ENCODE measurements at places on chromosomes 13 and 19.

GRCh38 chr13:22915442-22916082 is 265.2 kb upstream of the SGCG start:
- DNase-seq, result peak; percentile 63

DNA sequence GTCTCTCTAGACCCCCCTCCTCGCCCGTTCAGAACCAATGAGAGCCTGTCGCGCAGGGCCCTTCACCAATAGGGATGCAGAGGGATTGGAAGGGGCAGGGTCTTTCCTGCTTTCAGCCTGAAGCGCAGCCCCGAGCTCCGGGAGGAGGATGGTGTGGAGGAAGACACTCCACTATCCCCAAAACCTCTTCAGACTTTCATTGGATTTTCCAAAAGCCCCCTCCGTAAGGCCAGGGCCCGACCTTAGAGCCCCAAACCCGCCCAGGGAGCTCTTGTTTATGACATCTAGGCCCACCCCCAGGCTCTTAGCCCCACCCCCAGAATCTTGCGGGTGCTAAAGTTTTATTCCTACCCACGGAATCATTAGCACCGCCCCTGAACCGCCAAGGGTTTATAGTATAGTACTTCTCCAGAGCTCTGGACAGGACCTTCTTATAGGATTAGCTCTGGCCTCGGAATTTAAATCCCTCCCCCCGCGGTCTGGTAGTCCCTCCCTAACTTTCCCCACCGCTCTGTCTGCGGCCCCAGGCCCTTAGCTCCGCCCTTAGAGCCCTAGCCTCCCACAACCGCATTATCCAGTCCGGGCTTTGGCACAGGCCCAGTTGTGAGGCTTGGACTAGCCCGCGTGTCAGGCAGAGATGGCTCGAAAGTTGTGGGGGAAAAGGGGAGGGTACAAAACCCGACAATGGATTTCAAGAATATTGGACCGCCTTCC is 6.6 kb upstream of the EML2 start:
- DNase-seq, result peak; percentile 91

- peak; percentile 90 for DNase-seq
Observed at GRCh38 chr13:30802953-30803478, 67.7 kb downstream of the ALOX5AP start.

DNA sequence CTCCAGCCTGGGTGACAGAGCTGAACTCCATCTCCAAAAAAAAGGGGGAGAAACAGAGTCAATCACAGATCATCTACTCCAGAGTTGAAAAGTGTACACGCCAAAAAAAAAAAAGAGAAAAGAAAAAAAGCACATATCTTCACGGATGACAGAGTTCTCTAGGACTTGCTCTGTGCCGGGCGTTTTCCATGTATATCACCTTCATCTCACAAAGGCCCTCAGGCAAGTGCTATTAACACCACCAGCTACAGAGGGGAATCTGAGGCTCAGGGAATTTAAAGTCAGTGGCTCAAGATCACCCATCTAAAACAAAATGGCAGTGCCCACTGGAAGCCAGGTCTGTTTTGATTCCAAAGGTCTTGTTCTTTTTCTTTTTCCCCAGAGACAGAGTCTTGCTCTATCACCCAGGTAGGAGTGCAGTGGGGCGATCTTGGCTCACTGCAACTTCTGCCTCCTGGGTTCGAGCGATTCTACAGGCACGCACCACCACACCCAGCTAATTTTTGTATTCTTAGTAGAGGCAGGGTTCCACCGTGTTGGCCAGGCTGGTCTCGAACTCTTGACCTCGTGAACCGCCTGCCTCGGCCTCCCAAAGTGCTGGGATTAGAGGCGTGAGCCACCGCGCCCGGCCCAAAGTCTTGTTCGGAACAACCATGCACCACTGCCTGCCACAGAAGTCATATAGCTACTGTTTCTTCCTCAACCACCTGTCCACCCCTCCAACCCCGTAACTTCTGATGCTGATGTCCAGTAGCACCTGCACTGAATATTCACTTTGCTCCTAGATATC is 42.2 kb downstream of the SAE1 start:
- DNase-seq, result no peak

DNA sequence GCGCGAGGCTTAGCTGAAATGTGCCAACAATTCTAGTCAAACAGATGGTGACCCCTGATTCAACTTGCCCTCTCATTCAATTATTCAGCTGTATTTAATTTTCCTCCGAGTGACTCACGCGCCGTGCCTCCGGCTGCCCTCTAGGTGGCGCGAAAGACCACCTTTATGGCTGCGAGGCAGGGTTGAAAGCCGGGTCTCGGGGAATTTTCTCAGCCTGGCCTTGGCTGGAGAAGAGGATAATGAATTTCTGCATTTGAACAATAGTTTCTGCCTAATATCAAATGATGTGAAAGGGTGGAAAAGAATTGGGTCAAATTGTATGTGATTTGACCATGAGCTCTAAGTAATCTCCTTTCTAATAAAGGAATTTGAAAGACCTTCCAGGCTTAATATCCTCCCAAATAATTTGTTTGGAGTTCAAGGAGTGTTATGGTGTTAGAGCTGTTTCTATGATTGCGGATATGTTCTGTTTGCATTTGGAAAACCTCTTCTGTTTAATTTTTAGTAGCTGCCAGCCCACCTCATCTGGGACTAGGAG is 310.9 kb downstream of the ZNF536 start:
- peak; percentile 52 for DNase-seq

GRCh38 chr19:5646703-5647102 is 23.8 kb downstream of the SAFB start:
- no peak for DNase-seq

DNA sequence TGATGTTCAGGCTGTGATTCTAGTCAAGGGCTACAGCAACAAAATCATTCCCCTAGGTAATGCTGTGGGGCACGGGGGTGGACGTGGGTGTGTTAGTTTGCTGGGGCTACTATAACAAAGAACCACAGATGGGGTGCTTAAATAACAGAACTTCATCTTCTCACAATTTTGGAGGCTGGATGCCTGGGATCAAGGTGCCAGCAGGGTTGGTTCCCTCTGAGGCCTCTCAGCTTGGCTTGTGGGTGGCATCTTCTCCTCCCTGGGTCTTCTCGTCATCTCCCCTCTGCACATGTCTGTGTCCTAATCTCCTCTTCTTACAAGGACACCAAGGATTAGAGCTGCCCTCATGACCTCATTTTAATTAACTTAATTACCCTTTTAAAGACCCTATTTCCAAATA is 114.9 kb downstream of the ESD start:
- DNase-seq, result no peak

DNA sequence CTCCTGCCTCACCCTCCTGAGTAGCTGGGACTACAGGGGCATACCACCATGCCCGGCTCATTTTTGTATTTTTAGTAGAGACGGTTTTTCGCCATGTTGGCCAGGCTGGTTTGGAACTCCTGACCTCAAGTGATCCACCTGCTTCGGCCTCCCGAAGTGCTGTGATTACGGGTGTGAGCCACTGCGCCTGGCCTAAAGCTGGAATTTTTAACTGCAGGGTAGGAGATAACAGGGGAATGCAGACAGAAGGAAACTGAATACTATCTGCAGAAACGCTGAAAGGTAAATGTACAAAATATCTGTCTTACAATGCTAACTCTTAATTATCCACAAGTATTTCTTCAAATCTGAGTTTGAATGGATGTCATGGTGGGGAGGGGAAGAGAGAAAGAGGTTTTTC is 13.8 kb downstream of the TMTC4 start:
- DNase-seq, result no peak

- DNase-seq, result no peak
Observed at GRCh38 chr19:55931936-55932386, at the start of gene NLRP13. Gene NLRP13, minus strand, starts transcription at chr19:55932336. Its CDS starts 25 bp downstream, at chr19:55932311.

DNA sequence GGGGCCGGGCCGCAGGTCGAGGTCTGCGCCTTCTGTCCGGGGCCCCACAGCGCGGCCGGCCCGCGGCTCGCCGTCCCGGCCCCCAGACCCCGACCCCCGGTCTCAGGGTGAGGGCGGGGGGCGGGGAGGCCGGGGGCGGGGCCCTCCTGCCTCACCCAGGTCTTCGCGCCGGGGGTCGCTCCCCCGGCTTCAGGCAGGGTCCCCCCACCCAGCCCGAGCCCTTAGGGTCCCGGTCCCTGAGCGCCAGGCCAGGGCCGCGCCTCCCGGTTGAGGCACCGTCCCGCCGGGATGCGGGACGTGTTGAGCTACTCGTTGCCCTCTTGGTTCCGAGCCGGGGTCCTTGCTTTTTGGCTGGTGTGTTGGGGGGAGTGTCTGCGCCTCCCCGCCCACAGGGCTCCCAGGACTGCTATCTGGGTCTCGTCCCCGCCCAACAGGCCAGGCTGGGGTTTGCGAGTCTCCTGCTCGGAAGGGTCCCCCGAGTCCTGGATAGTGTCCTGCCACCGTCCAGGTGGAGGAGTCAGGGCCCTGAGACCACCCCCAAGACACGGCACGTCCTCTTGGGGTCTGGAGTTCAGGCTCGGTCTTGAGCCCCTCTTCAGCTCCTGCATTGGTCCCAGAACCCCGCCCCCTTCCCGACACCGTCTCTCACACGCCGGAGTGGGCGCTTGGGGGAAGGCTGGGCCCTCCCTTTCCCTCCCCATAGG is 452 bp downstream of the PIAS4 start:
- peak; percentile 31 for DNase-seq

DNA sequence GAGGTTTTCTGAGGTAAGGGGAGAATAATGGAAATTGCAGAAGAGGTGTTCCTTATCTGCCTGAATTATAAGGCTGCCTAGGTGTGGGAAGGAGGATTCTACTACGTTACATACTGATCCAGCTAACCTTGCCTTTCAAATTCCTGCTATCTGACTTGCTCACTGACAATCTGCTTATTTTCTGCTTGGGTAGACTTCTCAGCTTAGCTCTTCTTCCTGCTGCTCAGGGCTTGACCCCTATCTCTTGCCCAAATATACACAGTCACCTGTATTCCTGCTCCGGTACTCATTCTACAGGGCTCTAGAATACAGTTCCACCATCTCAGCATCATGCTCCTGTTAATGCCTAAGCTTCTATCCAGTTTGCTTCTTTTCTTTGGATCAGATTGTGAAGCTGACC is 1607.6 kb downstream of the OLFM4 start:
- DNase-seq, result no peak

DNA sequence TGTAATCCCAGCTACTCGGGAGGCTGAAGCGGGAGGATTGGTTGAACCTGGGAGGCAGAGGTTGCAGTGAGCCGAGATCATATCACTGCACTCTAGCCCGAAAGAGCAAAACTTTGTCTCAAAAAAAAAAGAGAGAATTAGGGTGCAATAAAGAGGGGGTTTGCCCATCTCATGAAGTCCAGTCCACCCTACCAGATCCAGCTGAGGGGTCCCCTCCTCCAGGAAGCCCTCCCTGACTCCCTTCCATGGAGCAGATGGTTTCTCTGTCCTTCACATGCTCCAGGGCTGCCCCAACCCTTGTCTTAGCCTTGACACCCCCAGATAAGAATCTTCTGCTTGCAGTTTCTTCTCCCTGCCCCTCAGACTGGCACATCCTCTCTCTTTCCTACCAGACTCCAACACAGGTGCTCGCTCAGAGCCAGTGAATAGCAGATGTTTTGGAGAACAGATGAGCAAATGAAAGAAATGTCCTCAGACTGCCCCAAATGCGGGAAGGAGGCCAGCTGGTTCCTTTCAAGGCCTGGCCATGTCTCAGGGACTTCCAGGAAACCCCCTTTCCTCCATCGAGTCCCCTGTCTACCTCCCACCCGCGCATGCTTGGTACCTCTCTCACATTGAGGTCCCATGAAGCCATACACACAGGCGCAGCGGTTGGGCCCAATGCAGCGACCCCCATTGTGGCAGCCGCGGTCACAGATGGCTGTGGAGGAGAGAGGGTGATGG is 5.0 kb downstream of the FBN3 start:
- DNase-seq, result no peak

- DNase-seq, result no peak
Observed at GRCh38 chr13:49071341-49071937, 95.7 kb downstream of the FNDC3A start.

GRCh38 chr13:46062185-46062584 is 9.6 kb upstream of the ZC3H13 start:
- peak; percentile 1 for DNase-seq

- peak; percentile 59 for DNase-seq
Observed at GRCh38 chr19:45117167-45117594, 24.2 kb downstream of the PPP1R37 start.

DNA sequence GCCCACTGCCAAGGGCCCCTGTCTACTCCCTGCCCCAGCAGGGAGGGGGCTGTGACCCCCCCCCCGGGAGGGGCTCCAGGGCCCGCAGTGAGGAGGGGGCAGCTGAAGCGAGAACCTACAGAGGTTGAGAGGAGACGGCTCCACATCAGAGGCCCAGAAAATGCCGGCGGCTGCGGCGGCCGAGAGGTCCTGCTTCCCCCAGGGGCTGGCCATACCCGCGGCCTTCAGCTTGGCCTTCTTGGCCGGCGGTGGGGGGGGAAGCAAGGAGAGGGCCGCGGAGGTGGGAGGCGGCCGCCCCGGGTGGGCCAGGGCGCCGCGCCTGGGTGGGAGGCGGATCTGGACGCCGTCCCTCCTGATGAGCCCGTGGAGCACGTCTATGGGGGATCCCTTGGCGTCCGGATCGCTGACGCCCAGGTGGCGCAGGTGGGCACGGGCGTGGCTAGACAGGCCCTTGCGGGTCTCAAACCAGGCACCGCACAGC is 9.2 kb upstream of the AKAP8L start:
- DNase-seq, result no peak

DNA sequence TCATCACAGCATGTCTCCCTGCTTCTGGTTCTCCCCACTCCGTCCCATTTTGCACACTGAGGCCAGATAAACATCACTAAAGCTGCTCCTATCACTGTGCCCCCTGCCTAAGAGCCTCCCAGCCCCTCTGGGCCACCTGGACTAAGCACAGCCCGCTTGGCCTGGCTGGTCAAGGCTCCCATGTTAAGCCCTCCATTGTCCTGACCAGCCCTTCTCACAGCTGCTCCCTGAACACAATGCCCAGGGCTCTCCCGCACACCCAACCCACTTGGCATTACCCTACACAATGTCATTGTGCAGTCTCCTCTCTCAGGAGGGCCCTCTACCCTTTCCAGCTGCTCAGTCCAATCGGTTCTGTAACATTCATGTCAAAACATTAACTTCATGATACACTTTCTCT is 133.4 kb downstream of the NUFIP1 start:
- DNase-seq, result no peak

DNA sequence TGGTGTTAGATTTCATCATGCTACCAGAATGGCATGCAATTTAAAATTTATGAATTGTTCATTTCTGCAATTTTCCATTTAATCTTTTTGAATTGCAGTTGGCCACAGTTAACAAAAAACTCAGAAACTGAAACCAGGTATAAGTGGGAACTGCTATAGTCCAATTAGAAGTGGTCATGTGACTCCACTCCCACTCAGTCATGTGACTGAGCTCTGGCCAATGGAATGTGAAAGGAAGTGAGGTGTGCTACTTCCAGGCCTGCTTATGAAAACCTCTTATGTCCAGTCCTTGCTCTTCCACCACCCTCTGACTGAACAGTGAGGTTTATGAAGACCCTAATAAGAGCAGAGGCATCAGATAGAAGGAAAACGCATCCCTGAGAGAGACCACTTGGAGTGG is 47.0 kb downstream of the DLEU7 start:
- DNase-seq, result no peak

DNA sequence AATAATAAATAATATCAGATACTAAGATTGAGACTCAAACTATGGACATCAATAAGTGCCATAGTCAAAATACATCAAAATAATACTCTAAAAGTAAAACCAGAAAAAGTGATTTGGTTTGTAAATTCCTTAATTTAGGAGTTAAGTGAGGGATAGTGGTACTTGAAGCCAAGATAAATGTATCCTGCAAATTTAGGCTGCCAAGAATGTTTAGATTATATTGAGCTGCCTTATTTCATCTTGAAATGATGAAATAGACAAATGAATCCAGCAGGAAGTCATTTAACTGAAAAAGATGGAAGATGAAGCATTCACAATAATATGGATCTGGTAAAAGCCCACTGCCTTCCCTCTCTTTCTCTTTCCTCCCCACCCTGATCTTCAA is 112.3 kb downstream of the LRCH1 start:
- DNase-seq, result no peak

GRCh38 chr19:31534786-31535657 is 185.8 kb upstream of the TSHZ3 start:
- DNase-seq, result no peak

All from DMS53 (cell line).